Activated CD8-positive, alpha-beta memory T cell treated with anti-CD3 and anti-CD28 coated beads for 48 hours (primary cell): ENCODE measurements at places on chromosomes 2 and 18.

DNA sequence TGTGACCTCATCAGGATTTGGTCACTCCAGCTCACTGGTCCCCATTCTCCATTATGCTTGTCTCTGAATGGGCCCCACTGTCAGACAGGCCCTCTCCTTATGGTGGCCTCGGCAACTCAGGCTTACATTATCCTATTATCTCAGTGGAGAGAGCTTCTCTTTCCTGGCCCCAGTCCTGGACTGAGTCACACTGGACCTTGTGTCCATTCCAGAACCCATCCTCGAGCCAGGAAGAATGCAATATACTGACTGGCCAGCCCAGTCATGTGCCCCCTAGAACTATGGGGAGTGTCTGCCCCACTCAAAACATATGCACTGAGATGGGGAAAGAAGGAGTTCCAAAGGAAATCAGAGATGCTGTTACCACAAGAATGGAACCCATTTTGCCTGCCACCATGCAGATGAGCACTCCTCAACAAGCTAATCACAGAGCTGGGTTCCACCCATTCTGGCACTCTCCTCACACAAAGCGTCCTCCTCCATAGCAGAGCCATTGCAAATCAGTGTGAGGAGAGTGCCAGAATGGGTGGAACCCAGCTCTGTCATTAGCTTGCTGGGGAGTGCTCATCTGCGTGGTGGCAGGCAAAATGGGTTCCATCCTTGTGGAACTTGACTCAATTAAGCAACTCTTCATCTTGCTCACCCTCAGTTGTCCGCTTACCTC is 71.9 kb downstream of the CHRNA1 start:
- DNase-seq: no peak

DNA sequence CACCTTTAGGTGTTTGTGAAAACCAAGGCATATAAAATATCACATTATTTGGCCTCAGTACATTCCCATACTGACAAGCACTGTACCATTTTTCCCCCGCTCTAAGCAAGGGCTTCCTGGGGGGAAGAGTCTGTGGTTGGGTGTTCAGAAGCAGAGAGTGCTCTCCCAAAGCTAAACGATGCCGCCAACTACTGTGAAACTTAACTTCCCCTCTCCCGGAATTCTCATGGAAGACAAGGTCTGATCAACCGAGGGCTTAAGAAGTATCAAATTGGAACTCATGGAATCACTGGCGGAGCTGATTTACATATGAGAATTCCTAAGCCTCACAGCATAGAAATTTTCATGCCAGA is 433 bp upstream of the MFF start:
- DNase-seq: no peak

GRCh38 chr2:212284166-212284565 is 254.4 kb downstream of the ERBB4 start:
- no peak for DNase-seq

- no peak for DNase-seq
Measured at GRCh38 chr2:233339427-233339826, 14.9 kb upstream of the DGKD start.

- DNase-seq: no peak
Measured at GRCh38 chr2:48131539-48132270, 225.4 kb upstream of the FBXO11 start.

DNA sequence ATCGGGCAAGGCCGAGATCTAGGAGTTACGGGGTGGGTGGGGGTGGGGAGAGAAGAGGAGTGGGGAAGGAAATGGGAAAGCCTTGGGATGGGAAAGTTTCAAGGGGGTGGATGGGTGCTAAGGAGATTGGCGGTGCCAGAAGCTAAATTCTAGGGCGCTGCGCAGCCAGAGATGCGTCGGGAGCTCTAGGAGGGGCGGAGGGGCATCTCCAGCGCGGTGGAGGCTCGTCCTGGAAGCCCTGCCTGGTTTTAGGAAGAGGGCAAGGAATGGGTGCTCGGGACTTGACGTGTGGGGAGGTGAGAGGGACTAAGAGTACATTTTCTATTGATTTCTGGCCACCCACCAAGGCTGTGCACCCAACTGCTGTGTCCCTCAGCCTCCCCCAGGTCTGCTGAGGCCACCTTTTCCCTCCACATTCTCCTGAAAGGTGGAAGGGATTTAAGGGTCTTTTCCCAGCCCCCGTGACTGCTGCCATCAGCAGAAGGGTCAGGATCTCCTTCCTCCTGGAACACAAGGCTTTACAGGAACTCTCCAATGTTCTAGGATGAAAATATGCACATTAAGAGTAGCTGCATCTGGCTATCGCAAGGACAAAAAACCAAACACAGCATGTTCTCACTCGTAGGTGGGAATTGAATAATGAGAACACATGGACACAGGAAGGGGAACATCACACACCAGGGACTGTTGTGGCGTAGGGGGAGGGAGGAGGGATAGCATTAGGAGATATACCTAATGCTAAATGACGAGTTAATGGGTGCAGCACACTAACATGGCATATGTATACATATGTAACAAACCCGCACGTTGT is 1.4 kb downstream of the C2orf72 start:
- no peak for DNase-seq

GRCh38 chr2:241868661-241869081 is 858 bp upstream of the RTP5 start:
- no peak for DNase-seq

DNA sequence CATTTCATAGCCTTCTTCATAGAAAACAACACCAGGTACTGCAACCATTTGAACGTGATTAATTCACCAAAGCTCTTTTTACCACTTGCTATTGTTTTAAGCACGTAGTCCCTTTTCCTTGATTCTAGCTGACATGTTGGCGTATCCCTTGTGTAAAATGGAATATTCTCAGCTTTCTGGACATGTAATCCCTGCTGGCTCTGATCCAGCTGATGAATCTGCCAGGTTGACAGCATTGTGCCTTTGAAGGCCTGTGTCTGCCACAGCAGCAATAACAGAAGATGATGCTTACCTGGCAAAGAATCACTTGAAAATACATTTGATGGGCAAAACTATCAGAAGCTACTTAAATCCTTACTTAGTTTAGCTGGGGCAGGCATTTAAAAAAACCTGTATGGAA is 81.0 kb upstream of the CCDC150 start:
- no peak for DNase-seq

GRCh38 chr2:191800874-191801273 is 46.0 kb downstream of the CAVIN2 start:
- DNase-seq: no peak

GRCh38 chr2:3492951-3493614 is 26.2 kb downstream of the ADI1 start:
- DNase-seq: no peak

DNA sequence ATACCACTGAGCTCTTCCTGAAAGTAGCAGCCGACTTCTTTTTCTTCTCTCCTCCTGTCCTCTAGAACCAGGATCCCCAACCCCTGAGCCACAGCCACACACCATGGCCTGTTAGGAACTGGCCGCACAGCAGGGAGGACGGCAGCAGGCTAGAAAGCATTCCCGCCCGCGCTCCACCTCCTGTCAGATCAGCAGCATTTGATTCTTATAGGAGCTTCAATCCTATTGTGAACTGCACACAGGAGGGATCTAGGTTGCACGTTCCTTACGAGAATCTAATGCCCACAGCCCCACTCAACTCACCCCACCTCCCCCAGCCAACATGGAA is 179.1 kb upstream of the SH3BP4 start:
- DNase-seq: no peak

- DNase-seq: no peak
Measured at GRCh38 chr2:195532628-195533271, 124.3 kb upstream of the SLC39A10 start.

GRCh38 chr2:142734770-142735169 is 142.7 kb upstream of the KYNU start:
- DNase-seq: no peak

DNA sequence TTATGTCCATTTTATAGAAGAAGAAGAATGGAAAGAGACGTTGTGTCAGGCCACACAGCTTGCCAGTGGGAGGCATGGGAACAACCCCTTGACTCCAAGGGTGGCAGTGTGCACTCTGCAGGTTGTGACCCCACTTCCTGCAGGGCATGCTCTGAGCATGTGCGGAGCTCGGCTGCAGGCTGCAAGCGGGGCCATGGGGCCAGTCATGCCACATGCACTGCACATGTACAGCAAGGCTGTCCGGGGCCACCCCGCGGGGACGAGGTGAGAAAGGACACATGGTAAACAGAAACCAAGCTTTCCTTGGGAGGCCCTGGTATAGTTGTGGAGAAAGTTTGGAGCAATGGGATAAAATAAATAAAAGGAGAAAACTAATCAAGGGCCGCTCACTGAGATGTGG is 47.4 kb upstream of the DNMT3A start:
- no peak for DNase-seq

DNA sequence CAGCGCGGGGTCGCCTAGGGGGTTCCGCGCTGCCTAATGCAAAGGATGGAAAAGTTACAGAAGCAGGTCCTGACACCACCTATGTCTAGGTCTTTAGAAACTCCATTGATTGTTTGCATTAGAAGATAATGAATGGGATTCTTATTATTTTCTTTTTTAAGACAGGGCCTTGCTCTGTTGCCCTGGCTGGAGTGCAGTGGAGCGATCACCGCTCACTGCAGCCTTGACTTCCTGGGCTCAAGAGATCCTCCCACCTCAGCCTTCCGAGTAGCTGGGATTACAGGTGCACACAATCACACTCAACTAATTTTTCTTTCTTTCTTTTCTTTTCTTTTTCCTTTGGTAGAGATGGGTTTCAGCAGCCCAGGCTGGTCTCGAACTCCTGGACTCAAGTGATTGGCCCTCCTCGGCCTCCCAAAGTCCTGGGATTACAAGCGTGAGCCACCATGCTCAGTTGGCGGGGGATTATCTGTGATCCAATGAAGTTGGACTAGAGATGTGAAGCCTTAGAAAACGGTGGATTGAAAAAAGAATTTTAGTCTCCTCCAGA is 761 bp upstream of the IDH1 start:
- DNase-seq: no peak

DNA sequence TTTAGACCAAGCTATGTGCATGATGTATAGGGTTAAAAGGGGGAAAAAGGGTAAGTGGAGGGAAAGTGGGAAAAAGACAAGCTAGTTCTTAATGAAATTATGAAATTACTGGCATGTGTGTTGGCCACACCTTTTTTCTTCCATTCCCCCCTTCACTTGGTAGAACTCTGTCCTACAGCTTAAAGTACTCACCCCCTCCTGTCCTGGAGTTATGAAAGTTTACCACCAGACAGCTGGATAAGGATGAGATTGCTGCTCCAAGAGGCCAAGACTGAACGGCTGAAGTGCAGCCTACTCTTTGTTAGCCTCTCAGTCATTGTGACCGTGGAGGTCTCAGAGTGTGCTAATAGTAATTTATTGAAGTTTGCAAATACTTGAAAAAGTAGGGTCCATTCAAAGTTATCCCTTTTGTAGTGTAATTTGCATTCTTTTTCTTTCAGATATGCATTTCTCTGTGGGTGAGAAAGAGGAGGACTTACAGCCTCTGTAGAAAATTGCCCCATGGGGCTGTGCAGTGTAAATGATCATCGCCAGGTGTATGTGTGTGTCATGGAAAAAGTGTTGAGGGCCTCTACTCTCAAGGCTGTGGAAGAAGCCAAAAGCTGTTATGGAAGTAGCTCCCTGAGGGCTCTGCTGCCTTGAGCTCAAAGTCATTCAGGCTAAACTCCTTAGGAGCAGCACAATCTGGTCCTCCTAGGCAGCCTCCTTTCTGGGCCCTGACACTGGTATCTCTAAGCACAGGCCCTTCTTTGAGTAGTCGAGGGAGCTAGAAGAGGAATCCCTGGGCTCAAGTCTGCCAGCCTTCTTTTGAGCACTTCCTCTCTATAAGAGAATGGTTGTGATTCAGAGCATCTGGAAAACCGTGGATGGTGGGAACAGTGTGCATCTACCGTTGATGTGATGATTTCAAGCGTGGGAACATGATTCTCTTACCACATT is 46.2 kb downstream of the LHCGR start:
- no peak for DNase-seq

- DNase-seq: no peak
Measured at GRCh38 chr18:45551142-45551815, 64.0 kb upstream of the SLC14A2 start.

DNA sequence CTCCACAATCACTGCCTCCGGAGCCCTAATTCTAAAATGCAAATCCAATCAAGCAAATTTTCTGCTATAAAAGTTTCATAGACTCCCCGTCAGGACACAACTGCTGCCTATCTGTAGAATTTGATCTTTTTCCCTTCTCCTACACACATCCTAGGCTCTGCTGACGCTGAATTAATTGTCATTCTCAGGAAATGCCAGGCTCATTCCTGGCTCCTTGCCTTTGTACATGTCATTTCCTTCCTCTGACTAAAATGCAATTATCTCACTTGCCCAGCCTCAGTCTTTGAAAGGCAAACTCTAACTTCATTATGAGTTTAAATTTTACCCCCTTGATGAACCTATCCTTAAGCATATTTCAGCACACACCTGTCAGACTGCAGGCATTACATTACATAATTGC is 844.9 kb upstream of the CRIM1 start:
- DNase-seq: no peak
